ENCODE measurements at places on chromosomes 7 and 10.

GRCh38 chr7:3143869-3144775, 100.5 kb upstream of the CARD11 start:
- DNase-seq = no peak

GRCh38 chr7:137590756-137591305, 247.3 kb upstream of the PTN start:
- no peak for DNase-seq

- DNase-seq = no peak
These were observed 7.3 kb downstream of the SLC25A13 start for GRCh38 chr7:96314402-96315124.

- DNase-seq = no peak
These were observed at the start of gene ST8SIA6 for GRCh38 chr10:17454161-17455014. ST8SIA6 (minus strand) TSS chr10:17454595; CDS start chr10:17454255, 340 bp downstream.

DNA sequence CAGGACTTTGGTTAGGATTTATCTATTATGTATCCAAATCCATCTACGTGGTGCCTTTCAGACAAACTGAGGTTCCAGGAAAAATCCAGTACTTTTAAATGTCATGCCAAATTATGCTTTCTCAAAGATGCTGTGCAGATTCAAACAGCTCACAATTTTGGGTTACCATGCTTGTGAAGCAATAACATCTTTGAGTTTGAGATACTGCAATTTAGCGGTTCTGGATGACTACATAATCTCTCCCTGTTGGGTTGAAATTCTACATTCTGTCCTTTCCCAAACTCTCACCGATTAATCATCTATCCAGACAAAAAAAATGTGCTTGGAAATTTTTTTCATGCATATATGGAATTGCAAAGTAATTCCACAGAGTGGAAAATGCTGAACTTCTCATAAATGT, 3.5 kb downstream of the RHOBTB1 start:
- no peak for DNase-seq
